ENCODE measurements at places on chromosomes 1 and 21.

DNA sequence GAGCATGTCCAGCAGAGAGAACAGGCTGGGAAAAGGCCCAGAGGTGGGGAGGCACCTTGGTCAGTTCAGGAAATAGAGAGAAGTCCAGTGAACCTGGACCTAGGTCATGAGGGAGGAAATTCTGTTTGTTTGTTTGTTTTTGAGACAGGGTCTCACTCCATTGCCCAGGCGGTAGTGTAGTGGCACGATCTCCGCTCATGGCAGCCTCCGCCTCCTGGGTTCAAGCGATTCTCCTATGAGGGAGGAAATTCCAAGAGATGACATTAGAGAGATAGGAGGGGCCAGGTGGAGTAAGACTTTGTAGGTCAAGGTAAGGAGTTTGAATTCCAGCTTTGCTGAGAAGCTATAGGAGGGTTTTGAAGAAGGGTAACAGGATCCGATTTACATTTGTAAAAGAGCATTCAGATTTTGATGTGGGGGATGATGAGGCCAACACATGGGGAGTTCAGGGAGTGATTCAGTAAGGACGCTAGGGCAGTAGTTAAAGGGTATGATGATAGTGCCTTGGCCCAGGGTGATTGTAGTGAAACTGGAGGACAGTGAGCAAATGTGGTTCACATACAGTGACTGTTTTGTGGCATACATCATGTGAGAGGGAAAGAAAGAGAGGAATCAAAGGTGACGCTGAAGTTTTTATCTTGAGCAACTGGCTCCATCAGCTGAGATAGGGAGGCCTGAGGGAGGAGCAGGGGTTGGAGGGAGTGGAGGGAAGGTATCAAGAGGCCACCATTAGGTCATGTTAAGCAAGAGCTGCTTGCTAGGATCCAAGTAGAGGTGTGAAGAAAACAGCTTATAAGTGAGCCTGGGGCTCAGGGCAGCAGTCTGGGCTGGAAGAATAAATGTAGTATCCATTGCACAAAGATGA is 8.3 kb upstream of the TRABD2B start:
- no peak for DNase-seq

DNA sequence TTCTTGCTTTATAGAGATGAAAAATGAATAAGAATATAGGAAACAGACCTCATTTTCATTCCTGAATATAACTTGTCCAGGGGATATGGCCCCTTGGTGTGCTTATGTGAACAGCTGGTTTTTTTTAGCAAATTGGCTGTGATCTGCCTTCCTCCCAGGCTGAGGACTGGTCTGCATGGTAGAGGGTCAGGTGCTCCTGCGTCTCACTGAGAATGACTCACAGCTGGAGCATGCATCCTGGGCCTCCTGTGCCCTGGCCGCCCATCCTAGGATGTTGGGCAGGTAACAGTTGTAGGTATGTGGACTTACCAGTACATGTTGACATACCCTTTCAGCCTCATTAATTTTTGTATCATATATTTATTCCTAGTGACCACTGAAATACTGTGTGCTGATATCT is 29.8 kb downstream of the AGT start:
- DNase-seq = no peak

GRCh38 chr21:45004481-45005247 is 64.8 kb downstream of the SLX9 start:
- no peak for DNase-seq

DNA sequence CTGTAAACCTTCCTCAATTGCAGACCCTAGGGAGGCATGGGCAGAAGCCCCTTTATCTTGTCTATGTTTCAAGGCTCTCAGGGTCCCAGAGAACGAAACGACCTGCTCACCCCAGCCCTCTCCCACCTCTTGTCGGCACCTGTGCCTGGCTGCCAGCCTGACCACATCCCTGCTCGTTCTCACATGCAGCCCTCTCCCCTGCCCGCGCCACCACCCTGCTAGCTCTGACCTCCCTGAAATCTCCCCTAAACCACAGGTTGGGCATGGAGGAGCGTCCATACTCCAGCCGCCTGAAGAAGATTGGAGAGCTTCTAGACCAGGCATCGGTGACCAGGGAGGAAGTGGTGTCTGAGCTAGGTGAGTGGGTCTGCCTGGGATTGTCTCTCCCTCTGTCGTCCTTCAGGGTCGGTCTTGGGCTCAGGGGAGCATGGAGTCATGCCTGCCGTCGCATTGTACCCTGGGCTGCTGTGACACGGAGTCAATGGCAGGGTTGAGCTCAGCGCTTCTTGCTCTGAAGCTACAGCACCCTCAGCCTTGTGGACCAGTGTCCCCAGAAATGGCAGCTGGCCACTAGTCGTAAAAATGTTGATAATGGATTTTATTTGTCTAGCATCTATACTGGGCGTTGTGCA is 3.6 kb downstream of the ADPRS start:
- DNase-seq = no peak

DNA sequence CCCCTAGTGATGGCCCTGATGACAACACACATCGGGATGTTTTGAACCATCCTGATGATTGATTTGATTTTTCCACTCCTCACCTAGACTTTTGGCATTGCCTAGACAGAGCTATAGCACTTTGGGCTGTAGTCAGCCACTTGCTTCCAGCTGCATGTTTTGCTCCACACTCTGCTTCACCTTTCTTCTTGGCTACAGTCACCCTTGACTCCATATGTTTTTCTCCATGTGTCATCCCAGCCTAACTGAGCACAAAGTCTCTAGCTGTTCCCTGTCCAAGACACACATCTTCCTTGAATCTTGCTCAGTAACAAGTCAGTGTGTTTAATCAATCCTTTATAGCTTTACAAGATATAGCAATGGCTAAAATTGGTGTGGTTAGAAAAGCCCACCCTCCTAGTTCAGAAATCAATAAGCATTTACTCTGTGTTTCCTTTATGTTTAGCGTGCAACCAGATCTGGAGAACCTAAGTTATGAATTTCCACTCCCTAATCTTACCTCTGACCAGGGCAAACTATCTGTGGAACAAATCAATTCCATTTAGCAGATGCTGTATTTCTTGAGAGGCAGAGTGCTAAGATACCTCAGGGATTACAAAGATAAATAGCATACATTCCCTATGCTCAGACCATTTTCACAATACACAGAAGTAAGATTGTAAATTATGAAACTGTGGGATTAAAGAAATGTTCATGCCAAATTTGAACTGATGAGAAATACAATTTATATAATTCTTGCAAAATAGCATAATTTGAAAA is 98.4 kb upstream of the LYPLAL1 start:
- no peak for DNase-seq

DNA sequence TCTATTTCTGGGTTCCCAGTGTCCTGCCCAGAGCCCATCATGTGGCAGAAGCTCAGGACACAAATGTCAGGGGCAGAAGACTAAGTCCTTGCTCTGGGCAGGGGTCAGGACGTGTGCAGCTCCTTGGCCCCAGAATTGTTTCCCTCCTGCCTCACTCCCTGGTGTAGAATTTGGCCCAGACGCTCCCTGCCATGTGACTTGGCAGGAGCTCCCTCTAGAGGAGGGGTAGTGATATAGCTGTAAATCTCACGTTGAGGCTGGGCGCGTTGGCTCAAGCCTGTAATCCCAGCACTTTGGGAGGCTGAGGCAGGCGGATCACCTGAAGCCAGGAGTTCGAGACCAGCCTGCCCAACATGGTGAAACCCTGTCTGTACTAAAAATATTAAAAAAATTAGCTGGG is 91.2 kb downstream of the UBIAD1 start:
- no peak for DNase-seq

- no peak for DNase-seq
Measured at GRCh38 chr1:106727171-106727570, 329.3 kb upstream of the PRMT6 start.

DNA sequence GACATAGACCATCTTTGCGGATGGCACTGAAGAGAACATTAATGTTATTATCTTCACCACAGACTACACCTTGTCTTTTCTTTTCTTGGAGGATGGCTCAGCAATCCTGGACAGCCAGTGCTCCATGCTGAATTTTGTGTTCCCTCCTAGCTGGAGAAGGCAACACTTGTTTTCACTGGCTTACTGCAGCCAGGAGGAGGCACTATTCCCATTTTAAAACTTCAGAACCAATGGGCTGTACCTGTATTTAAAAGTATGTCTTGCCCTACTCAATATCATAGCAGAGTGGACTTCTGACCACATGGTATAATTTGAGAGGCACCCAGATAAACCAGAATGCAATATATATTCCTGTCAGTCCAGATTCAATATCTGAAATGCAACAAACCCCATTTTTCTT is 53.3 kb upstream of the POGK start:
- DNase-seq = no peak

GRCh38 chr1:14010476-14010875 is 310.5 kb downstream of the PRDM2 start:
- no peak for DNase-seq
